ENCODE measurements at places on chromosomes 13 and 19.

GRCh38 chr19:5157186-5157585 lies 183.4 kb downstream of the PTPRS start:
- no peak for DNase-seq

DNA sequence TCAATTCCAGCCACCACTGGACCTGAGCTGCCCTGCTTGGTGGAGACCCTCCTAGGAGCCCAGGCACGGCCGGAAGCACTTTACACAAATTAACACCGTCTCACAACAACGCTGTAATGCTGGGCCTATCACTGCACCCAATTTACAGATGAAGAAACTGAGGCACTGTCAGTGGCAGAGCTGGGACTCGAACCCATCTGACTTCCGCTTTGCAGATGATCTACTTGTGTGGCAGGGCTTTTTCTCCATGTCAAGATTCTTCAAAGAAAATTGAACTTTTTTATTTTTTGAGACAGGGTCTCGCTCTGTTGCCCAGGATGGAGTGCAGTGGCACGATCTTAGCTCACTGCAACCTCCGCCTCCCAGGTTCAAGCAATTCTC lies 33.8 kb downstream of the ZFR2 start:
- no peak for DNase-seq

DNA sequence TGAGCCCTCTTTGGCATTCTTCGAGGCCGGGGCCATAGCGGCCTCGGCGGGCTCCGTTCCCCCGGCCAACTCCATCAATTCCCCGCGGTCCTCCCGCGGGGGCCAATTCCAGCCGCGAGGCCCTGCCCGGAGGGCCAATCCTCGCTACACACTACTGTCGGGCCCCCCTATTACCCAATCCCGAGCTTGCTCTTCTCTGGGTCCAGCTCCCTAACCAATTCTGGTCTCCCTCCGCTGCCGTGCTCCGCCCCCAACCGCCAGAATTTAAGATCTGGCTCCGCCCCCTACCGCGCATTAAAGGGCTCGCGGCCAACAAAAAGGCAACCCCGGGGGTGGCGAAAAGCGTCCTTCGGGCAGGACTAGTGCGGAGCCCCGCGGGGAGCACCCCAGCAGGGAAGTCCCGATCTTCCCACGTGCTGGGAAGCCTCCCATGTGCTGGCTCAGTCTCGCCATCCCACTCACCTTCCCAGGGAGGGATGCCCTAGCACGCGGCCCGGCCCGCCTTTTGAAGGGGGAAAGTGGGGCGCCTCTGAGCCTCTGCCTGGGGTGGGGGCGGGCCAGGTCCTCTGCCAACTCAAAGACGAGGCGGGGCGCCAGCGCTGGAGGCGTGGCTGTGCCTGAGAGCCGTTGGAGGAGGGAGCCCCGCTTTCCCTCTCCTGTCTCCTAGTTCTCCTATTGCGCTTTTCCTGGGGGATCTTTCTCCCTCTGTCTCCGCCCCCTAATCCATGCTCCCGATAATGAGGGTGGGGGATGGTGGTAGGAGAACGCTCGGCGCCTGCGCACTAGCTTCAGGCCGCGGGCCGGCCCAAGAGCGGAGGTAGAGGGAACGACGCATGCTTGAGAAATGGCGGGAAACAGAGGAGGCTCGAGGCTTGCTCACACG lies 3.5 kb downstream of the LIPE start:
- DNase-seq = peak; percentile 73

- DNase-seq = no peak
Observed at GRCh38 chr13:94239135-94239534, 240.3 kb downstream of the DCT start.

DNA sequence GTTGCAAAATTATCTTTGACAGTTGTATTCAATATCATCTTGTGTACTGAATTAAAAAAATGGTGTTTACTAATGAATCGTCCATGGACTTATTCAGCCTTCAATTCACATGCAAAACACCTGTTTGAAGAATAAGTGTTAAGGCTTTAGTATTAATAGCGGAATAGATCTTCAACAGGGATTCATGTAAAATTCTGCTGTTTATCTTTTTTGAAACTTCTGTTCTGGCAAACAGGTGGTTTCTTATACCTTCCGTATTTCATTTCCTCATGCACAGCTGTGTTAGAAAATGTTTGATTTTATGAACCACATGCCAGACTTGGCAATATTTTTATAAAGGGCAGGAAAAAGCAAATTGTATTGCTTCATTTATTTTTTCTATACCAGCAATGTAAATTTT lies 255.7 kb downstream of the DACH1 start:
- no peak for DNase-seq

DNA sequence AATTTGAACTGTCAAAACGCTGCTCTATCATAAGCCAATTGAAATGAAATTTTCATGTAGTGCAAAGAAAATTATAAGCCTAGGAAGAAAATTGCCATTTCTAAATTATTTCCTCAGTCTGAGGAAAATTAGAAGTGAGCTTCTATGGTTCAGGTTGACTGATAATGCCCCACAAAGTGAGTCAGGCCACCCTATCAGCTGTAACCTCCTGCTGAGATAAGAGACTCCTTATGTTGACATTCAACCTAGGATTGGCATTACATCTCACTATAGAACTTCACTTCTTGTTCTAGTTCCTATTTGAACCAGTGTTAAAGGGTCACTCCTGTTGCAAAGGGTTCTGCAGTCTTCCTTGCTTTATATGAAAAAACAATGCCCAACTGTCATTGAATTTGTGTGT lies 32.6 kb upstream of the RFC3 start:
- no peak for DNase-seq

DNA sequence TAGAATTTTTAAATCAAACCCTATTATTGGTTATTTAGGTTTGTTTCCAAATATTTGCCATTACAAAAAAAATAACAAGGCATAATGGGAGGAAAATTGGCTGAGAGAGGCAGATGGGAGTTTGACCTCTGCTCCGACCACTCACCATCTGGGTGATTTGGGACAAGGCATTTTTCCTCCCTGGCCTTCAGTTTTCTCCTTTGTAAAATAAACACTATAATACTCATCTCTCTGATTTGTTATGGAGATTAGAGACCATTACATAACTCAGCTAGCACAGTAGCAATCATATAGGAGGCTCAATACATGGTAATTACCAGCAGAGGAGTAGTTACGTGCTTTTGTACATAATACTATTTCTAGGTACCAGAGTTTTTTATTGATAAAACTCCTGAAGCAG lies 70.2 kb upstream of the STK24 start:
- no peak for DNase-seq

DNA sequence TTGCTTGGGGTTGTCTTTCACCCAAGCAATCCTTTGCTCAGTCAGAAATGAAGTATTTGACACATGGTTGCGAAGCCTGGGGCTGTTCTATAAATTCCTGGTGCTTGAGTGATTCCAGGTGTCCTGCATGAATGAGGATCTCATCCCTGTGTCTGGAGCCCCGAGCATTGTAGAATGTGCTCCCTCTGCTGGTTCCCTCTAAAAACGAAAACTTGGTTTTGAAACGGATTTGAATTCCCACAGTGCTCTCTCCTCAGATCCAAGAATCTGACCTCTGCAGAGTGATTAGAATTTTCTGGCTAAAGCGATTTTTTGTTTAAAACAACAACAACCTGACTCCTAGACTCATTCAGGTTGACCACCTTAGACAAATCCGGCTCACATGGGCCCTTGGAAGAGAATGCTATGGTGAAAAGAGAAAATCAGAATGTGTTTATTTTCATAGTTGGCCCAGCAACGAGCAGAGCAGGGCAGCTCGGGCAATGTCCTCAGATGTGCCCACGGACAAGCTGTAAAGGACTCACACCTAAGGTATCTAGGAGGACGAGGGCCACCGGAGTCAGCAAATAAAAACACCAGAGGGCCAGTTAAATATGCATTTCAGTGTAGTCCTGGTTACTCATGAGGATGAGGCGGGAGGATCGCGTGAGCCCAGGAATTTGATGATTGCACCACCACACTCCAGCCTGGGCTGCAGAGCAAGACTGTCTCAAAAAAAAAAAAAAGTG lies 8.7 kb upstream of the ATP12A start:
- DNase-seq = no peak

- DNase-seq = no peak
Observed at GRCh38 chr13:77831866-77832265, 86.8 kb downstream of the EDNRB start.

DNA sequence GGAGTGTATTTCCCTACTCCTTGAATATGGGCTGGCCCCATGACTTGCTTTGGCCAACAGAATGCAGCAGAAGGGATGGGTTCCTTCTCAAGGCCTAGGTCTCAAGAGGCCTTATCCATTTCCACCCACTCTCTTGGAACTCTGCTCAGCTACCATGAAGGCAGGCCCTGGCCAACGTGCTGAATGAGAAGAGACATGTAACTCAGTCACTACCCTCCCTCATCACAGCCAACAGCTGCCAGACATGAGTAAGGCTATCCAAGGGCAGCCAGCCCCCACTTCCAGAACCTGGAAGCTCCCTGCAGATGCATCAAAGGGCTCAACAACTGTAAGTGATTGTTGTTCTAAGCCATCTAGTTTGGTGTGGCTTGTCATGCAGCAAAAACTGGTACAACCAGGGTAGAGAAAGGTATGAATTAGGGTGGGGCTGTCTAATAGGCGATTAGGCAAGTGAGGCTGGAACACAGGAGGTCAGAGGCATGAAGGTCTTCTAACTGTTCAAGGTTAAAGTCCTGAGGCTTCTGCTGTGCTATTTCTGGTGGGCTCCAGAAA lies 1.4 kb upstream of the RASL11A start:
- DNase-seq = no peak

Measured in gastrocnemius medialis (tissue), 4 donors.